Left ventricle myocardium superior (tissue), 1 donor: ENCODE measurements at places on chromosomes 2 and 18. TPM values are rescaled to one million over a fixed set of nuclear protein-coding genes. Genes with fewer than 3 reads are reported as not detected.

The WNT10A gene
- not detected for total RNA-seq

The ANKRD30B gene
- total RNA-seq: not detected

The ALPG gene
- not detected for total RNA-seq

The IL1B gene
- 0.37 TPM for total RNA-seq

DNA sequence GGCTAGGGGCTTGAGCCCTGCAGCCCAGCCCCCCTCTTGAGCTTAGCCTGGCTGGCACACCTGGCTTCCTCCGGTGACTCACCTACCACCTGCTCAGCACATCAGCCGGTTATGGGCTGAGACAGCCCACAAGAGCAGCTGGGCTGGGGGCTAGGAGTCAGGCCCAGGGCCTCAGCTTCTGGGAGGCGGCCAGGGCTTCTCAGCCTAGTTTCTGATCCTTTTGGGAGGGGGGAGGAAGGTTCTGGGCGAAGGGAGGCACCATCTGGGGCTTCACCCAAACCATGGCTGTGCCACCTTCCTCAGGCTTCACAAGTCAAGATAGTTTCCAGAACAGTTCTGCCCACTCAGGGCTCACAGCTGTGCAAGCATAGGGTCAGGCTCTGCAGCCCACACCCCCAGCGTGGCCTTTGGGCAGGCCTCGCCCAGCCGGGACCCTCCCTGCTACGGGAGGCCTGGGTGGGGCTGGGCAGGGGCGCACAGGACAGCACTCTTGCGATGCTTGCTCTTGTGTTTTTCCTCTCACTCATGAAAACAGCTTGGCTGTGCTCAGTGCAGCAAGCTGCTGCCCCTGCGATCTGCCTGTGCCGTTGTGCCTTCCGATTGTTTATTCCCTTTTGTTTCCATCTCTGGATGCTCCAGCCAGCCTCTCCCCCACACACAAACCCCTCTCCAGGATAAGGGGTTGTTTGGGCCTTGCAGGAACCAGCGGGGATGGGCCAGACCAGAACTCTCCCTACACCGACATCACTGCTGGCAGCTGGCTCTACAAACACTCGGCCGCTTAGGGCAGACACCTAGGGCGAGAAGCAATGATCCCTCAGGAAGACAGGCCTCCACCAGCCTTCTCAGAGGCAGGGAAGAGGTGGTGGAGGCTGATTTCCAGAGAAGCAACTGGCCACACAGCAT is 26.1 kb upstream of the SEMA4C start:
- DNase-seq: no peak

DNA sequence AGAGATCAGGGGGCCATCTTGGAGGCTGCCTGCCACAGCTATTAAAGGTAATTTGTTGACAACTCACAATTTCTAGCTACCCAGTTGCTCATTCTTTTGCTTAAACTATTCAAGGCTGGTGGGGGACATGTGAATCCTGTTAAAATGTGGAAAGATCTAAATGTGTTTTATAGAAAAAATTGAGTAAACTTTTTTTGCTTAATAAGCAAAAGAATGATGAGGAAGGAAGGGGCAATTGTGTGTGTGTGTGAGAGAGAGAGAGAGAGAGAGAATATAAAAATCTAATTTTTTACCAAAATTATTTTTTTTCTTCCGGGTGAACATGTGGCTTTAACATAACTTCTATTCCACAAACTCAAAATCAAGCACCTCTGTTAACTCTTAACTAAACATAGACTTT is 5.2 kb upstream of the IL1RL1 start:
- no peak for DNase-seq

- no peak for DNase-seq
Observed at GRCh38 chr18:55906536-55906935, 318.5 kb upstream of the TCF4 start.

GRCh38 chr2:88318071-88318955 is 134.2 kb downstream of the FOXI3 start:
- no peak for DNase-seq

DNA sequence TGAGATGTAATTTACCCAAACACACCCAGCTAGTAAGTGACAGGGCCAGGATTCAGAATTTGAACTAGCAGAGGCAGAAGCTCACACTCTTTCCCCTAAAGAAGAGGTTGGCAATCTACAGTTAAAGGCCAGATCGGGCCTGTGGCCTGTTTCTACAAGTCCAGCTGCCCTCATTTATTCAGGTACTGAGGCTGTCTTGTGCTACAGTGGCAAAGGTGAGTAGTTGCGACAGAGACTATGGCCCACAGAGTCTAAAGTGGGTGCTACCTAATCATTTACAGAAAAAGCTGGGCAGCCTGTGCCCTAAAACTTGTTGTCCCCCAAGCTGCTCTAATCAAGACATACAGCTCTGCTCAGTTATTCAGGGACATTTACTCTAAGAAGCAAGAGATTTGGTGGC is 86.8 kb downstream of the RTN4 start:
- DNase-seq: no peak

DNA sequence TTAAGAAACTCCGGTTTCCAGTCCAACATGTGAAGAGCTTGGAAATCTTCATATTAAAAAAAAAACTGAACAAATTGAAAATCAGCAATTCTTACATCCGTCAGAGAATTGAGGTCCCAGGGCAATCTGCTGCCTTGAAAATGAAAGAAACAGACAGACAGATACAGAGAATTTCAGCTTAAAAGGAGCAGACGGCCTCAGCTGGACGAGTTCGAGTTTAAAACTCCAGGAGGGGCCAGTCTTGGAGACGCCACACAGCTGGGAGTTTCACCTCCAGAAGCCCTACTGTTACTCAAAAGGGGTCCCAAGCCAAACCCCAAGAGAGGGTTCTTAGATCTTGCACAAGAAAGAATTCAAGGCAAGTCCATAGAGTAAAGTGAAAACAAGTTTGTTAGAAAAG is 226.5 kb upstream of the ARL4C start:
- no peak for DNase-seq

- DNase-seq: no peak
Observed at GRCh38 chr2:100624536-100624935, 61.7 kb downstream of the PDCL3 start.

- DNase-seq: no peak
Observed at GRCh38 chr2:151237422-151238025, 24.1 kb downstream of the RBM43 start.

GRCh38 chr2:2057125-2057721 is 273.9 kb downstream of the MYT1L start:
- peak; percentile 69 for DNase-seq

- no peak for DNase-seq
Observed at GRCh38 chr18:79792096-79792987, 5.4 kb upstream of the KCNG2 start.

- no peak for DNase-seq
Observed at GRCh38 chr18:46061387-46061786, 10.7 kb downstream of the PSTPIP2 start.

DNA sequence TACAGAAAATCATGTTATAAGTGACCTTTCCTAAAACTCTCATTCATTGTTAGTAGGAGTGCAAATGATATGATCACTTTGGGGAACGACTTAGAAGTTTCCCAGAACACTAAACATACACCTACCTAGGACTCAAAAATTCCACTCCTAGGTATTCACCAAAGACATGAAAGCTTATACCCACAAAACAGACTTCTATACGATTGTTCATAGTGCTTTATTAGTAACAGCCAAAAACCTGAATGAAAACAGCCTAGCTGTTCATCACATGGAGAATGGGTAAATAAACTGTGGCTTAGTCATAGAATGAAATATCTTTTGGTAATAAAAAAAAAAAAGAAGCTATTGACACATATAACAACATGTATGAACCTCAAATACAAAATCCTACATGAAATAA is 8.8 kb downstream of the NOL10 start:
- DNase-seq: no peak

GRCh38 chr2:159722580-159722979 is 10.3 kb downstream of the MARCHF7 start:
- DNase-seq: no peak

- no peak for DNase-seq
Observed at GRCh38 chr2:228602288-228602687, 420.8 kb upstream of the SPHKAP start.

GRCh38 chr2:183678908-183679307 is 554.7 kb downstream of the NUP35 start:
- no peak for DNase-seq

GRCh38 chr2:73284296-73285158 is at the start of gene FBXO41:
Gene FBXO41 (minus strand): TSS chr2:73284478. CDS start chr2:73269630, 14,848 bp downstream.
- DNase-seq: peak; percentile 64
